ENCODE measurements at places on chromosomes 6 and 20.

GRCh38 chr20:53736757-53737395 is 143.2 kb upstream of the ZNF217 start:
- peak; percentile 80 for DNase-seq

GRCh38 chr20:37538003-37538402 is 10.3 kb upstream of the BLCAP start:
- peak; percentile 31 for DNase-seq

DNA sequence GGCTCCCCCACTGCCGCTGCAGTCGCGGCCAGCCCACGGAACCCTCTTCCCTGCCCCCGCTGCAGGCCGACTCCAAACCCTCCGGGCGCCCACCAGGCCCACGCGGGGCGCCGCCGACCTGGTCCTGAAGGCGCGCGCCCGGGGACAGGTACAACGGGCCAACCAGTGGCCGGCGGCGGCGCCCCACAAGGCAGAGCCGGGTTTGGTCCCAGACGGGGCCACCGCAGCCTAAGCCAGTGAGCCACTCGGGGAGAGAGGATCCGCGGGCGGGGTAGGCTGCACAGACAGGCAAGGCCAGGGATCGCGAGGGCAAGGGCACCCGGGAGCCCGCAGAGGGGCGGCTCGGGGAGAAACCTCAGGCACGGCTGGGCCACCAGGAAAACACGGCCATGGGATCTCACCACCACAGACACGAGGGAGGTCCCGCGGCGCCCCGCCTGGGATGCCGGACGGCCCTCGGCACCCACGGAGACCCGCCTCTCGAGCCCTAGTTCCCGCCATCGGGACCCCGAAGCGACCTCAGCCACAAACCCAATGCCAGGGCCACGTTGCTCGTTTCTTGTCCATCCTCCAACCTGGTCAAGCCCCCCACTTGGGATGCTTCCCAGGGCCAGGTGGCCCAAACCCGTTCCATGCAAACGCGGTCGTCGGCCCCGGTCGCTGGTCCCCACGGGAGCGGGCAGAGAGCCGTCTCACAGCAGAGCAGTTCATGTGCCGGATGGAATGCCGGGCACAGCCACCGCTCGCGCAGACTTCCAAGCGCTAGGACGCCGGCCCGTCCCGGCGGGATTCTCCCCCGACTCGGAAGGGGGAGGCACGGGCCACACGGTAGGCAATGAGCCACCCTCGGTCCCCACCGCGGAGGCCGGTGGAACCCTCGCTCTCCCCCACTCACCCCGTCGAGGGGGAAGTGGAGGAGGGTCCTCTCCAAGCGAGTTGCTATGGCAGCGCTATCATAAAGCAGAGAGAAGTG is 1956.6 kb upstream of the DEFB115 start:
- DNase-seq: no peak

GRCh38 chr6:29368765-29369164 is at the start of gene OR5V1:
Gene OR5V1, minus strand, starts transcription at chr6:29368865. Its CDS starts 12,670 bp downstream, at chr6:29356195.
- no peak for DNase-seq

- DNase-seq: no peak
Observed at GRCh38 chr6:67775333-67775732, 859.7 kb upstream of the ADGRB3 start.

- DNase-seq: no peak
Observed at GRCh38 chr6:113860181-113860955, 3.2 kb downstream of the MARCKS start.

DNA sequence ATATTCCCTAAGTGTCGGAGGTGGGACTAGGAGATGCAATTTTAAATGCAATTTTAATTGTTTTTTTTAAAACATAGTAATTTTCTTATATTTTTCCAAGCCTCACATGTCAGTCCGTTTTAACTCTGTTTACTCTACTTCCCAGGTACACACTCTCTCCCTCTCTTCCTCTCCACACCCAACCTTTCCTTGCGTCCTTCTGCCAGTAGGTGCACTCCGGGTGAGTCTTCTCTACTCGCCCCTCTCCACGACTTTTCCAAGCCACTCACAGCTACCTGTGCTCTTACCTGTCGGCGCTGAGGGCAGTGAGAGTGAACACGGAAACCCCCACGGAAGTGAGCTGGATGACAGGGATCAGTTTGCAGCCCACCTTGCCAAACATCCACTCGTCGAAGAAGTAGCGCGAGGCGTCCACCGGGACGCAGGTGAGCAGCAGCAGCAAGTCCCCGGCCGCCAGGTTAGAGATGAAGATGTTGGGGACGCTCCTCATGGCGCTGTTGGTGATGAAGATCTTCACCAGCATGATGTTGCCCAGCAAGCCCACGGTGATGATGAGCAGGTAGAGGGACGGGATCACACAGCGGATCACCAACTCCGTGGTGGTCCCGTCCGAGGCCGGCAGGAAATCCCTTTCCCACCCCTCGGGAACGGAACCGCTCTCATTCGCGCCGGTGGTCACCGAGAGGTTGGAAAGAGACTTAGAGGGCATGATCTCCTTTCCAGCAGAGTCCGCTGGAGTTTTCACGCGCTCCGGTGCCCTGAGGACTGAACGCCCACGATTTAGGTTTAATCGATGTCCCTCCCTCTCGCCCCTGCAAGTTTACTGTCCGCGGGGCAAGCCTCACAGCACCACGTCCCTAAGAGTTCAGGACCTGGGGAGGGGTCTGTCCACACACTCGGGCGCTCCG is 44.5 kb upstream of the GJE1 start:
- DNase-seq: no peak

GRCh38 chr6:38057994-38058393 is 238.5 kb downstream of the ZFAND3 start:
- DNase-seq: no peak

- DNase-seq: peak; percentile 96
Observed at GRCh38 chr6:36962874-36963273, 8.3 kb downstream of the PI16 start.

DNA sequence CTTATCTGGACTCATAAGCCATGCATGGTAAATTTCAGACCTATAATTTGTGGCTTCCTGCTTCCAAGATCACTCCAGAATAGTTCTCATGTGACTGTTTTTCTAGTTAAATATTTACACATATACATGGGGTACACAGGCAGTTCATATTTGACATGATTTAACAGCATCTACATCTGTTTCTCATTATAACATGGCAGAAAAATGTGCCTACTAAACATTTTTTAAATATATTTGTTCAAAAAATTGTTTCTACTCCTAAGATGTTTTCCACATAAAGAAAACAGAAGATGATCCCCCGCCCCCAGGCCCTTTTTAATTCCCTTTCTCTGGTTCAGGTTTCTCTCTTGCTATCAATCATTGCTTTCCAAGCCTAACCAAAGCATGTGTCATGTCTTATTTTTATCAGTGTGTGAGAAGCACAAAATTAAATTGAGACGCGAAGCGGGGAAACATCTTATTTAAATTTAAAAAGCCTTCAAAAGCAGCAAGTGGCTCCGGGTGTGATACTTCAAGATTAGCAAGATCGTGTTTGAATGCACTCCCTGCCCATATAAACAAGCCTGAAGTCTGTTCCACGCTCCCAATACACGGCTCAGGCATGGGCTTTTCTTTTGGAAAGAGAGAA is 37.3 kb downstream of the IPCEF1 start:
- no peak for DNase-seq

GRCh38 chr6:138622967-138623366 is 123.7 kb upstream of the NHSL1 start:
- DNase-seq: no peak

- DNase-seq: no peak
Observed at GRCh38 chr20:31972471-31973021, 4.6 kb downstream of the XKR7 start.

DNA sequence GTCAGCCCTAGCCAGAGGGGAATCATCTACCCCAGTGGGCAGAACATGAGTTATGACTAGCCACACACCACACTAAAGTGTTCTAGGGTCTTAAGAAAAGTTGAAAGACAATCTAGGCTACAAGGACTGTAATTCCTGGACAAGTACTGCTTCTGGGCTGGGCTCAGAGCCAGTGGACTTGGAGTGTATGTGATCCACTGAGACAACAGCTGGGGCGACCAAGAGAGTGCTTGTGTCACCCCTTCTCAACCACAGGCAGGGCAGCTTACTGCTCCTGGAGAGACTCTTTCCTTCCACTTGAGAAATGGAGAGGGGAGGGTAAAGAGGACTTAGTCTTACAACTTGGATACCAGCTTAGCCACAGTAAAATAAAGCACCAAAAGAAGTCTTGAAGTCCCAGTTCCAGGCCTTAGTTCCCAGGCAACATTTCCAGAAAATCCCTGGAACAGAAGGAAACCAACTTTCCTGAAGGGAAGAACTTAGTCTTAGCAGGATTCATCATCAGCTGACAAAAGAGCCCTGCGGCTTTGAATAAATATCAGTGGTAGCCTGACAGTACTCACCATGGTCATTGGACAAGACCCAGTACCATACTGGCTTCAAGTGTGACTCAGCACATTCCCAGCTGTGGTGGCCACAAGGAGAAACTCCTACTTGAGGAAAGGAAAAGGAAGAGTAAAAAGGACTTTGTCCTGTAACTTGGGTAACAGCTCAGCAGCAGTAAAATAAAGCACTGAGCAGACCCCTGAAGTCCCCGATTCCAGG is 355.1 kb upstream of the ADGRB3 start:
- DNase-seq: no peak

GRCh38 chr6:29925727-29926412 is 16.5 kb upstream of the HLA-A start:
- DNase-seq: no peak

GRCh38 chr20:3146732-3147341 is 12.8 kb downstream of the FASTKD5 start:
- no peak for DNase-seq

DNA sequence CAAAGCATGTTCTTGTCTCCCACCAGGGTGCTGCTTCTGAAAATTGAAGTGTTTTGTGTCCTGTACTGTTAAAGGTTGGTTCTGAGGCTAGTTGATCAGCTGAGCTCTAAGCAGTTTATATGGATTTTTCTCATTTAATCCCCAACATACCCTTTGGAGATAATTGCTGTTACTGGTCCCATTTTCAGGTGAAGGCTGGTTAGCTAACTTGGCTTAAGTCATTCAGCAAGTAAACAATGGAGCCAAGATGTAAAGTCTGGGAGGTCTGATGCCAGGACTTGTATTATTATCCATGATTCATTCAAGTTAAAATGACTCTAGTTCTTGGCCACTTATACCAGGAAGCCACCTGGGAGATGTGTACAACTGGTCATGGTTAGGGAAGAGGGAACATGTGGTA is 42.5 kb upstream of the FERMT1 start:
- DNase-seq: no peak

- no peak for DNase-seq
Observed at GRCh38 chr20:50980071-50980681, 21.6 kb downstream of the MOCS3 start.

GRCh38 chr6:132698608-132699007 is 15.2 kb downstream of the VNN1 start:
- DNase-seq: no peak

DNA sequence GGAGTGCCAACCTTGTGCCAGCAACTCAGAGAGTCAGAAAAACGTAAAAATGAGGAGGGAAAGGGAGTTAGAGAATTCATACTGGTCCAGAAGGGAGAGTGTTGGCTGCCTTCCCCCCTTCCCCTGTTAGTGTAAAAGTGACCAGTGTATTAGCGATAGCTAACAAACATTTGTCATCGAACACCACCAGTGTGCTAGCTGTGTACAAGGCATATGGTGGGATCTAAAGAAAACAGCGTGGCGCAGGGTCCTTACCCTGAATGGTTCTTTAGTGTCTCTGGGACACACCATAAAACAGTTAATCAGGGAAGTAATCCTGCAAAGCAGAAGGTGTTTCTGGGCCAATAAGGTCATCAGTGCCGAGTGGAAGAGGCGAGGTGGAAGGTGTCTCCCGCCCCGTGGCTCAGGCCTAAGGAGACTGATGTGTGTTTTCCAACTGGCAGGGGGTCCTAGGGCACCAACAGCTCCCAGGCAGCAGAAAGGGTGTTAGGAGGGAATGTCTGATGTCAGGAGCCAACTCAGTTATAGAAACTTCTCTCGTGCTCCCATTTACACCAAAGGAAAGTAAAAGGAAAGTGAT is 91.9 kb downstream of the TCP11 start:
- DNase-seq: no peak

DNA sequence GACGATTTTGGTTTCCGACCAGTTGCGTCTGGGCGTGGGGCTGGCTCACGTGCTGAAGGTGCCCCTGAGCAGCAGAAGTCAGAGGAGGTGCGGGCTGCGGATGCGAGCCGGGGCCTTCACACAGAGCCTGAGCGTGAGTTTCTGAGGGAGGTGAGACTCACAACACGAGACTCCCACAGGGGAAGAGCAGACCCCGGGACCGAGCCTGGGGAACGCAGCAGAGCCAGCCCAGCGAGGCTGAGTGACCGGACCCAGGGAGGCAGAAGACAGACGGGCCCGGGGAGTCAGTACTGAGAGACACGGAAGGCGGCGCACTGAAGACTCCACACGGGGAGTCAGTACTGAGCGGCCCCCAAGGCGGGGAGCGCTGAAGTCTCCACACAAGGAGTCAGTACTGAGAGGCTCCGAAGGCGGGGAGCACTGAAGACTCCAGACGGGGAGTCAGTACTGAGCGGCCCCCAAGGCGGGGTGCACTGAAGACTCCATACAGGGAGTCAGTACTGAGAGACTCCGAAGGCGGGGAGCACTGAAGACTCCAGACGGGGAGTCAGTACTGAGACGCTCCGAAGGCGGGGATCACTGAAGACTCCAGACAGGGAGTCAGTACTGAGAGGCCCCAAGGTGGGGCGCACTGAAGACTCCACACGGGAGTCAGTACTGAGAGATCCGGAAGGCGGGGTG is 77.8 kb downstream of the DLL1 start:
- no peak for DNase-seq

DNA sequence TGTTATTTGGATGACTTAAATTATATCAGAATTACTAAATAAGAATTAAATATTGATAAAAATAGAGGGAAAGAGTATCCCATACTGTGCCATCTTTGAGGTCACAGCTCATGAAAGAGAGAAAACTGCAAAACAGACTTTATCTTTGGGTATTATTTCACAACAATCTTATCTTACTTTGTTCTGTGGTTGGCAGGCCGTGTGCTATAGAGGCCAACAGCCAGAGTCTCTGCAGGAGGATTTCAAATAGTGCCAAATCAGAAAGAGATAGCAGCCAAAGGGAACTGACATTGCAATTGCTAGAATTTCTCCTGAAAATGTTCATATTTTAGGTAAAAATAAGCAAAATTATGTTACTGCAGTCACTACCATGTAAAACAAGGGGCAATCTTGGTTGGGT is 354.2 kb downstream of the GRIK2 start:
- DNase-seq: no peak

- peak; percentile 80 for DNase-seq
Observed at GRCh38 chr20:60011512-60012507, 53.6 kb downstream of the CDH26 start.

DNA sequence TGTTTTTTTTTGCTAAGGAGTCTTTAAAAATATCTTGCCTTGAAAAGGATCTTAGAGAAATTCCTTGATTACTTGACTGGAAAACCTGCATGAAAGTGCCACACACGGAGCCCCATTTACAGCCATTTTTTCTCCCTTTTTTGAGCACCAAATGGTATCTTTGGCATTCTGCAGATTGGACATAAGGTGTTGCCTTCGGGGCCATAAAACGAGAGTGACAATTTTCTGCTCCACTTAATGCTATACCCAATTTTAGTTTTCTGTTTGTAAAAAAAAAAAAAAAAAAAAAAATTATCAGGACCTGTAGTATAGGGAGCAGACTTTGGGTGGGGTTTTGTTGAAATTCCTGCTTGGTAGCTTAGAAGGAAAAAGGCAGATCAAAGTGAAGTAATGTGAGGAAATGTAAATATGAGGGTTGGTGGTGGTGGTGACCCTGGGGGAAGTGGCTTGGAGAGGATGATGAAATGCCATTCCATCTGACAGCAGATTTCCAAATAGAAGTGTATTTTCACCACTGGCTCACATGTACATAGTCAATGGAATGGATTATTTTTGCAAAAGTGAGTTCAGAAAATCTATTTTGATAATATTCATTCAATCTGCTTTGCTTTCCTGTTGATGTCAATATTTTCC is 212.1 kb upstream of the SOX4 start:
- peak; percentile 21 for DNase-seq

Data from KBM-7 (cell line).